ENCODE measurements at places on chromosomes 1 and 21.

DNA sequence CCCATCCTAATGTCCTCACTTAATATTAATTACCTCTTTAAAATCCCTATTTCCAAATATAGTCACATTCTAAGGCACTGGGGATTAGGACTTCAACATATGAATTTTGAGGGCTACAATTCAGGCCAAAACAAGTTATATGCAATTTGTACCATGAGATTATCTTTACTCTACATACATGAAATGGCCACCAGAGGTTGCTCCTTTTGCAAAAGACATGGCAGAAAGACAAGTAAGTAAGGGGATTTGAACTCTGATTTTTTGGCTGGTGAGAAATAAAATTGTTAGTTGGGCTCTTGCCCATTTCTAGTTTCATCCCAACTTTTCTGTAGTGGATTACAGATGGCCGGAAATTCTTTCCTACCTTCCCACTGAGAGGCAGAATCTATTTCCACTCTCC is 4.8 kb upstream of the ALG6 start:
- DNase-seq, result no peak

- no peak for DNase-seq
Measured at GRCh38 chr1:177741476-177741875, 228.4 kb downstream of the SEC16B start.

DNA sequence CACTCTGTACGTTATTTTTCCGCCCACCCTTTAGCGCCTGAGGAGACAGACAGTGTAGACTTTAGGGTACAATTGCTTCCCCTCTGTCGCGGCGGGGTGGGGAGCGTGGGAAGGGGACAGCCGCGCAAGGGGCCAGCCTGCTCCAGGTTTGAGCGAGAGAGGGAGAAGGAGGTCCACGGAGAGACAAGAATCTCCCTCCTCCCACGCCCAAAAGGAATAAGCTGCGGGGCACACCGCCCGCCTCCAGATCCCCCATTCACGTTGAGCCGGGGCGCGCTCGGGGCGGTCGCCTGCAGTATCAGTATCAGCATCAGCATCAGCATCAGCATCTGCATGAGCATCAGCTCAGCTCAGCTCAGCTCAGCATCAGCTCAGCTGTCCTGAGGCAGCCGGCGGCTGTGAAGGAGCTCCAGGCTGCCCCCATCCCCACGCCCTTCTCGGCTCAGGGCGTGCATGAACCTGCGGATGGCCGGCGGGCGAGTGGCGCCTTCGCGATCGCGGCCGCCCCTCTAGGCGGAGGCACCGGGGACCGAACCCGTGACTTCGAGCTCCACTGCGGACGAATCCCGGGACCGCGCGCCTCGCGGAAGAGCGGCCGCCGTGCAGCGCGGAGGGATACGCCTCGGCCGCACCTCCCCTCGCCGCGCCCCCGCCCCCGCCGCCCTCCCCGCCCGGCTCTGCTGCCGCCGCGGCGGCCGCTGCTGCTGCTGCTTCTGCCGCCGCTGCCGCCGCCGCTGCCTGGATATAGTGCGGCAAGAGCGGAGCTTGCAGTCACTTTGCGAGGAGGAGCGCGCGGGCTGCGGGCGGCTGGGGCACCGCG is at the start of gene NCAM2:
TSS of gene NCAM2 (plus strand) at position 774 of the 820 bp plus-strand sequence.
- DNase-seq, result no peak

GRCh38 chr1:27773826-27774445 is 917 bp downstream of the STX12 start:
- DNase-seq, result peak; percentile 50

DNA sequence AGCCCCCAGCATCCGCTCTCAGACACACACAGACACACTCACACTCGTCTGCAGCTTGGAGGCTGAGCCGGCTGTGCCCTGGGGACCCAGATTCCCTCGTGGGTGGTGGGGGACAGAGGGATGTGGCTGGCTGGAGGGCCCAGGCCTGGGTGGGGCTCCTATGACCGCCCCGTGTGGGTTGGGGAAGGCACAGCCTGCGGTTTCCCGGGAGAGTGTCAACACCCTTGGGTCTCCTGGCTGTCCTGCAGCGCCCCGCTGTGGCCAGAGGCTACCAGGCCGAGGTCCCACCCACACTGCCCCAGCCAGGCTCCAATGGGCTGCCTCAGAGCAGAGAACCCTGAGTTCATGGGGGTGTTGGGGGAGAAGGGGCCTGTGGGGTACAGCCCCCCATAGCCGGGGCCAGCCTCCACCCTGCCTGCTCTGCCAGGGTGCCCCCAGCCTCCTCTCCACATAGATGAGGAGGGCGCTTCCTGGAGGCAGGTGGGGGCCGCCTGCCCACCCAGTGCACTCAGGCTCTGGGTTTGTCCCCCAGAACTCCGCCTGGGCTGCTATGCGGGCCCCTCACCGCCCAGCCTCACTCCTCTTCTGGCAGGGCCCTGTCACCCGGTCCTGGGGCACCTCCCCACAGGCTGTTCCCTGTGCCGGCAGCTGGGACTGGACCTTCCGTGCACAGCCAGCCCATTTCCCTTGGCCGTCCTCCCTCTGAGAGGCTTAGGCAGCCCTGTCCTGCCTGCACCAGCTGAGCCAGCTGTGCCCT is at the start of gene TTC34:
TSS of gene TTC34 (minus strand) at position 159 of the 757 bp plus-strand sequence. CDS start 866 bp downstream, outside the sequence.
- peak; percentile 4 for DNase-seq

DNA sequence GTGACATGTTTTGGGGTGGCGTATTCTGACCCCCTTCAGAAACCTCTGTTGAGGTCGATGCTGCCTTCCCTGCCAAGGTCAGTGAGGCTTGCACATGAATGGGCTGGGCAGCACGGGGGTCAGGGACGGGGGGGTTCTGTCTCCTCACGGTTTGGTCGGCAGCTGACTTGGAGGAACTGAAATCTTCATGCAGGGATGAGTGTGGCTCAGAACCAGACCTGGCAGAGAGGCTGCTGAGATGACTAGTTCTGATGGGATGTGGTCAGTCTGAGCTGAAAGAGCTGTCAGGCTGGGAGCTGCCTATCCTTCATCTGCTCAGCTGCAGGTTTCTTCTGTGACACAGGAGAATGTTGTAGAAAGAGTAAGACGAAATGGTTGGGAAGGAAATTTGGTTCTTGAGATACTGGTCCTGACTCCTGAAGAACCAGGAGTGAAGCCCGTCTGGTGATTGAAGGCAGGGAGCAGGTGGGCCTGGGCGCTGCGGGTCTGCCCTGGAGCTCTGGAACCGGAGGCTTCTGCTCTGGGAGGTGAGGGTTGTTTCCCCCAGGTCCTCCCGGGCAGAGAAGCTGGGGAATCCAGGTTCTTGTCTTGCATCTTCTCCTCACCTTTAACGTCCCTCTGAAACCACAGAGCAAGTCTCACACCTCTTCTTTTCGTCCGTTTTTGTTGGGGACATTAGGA is 3.3 kb downstream of the SLX9 start:
- no peak for DNase-seq

GRCh38 chr21:32994305-32994704 is 31.4 kb upstream of the OLIG2 start:
- peak; percentile 28 for DNase-seq

GRCh38 chr1:225921734-225922709 is 2.0 kb downstream of the PYCR2 start:
- DNase-seq, result no peak

GRCh38 chr1:174692313-174692712 is 244.5 kb downstream of the GPR52 start:
- no peak for DNase-seq

GRCh38 chr1:153032677-153033308 is 1.8 kb downstream of the SPRR1B start:
- DNase-seq, result no peak

DNA sequence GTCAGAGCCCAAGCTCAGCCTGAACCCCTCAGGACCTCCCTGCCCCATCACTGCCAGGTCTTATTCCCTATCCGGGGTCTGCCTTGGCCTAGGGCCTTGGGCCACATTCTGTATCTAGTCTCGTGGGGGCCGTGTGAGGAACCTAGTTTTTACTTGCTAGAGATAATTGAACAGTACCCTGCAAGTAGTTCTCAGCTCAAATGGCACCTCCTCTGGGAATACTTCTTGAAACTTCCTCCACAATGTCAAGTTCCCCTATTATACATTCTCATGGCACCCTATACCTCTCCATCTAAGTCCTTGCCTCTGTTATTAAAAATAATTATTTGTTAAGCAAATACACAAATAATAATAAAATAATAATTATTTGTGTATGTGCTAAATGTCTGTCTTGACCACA is 32.9 kb upstream of the CSF1 start:
- DNase-seq, result no peak

DNA sequence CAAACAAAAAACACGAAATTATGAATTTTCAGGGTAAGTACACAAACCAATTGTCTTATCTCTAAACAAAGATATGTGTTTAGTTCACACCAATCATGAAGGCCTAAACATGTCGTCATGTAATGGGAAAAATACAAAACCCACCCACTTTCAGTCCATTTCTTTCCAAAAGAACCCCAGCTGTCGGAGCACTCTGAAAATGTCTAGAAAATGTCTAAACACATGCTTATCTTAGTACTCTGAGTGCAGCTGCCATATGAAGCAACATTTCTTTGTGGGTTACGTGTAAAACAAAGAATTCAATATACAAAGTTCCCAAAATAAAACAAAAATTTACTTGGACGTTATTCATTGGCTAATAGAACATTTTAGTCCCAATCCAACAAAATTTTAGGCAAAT is 22.7 kb downstream of the SERBP1 start:
- DNase-seq, result no peak

- DNase-seq, result no peak
Measured at GRCh38 chr1:214469290-214469689, 82.1 kb downstream of the PTPN14 start.

DNA sequence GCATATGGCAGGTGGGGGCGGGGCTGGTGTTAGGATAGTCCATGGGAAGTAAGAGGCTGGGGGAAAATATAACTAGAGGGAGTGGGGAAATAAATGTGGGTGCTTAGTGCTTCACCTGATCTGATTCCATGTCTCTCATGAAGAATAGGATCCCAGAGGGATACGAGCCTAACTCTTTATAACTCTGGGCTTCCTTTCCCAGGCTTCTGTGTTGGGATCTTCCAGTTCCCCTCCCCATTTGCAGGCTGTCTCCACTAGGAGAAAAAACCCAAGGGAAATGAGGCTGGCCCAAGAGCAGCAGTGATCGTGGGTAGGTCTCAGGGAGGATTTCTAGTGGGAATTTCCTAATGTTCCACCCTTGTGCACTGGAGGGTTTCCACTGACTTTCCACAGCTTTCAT is 1.6 kb downstream of the KCNJ9 start:
- no peak for DNase-seq

GRCh38 chr1:179263121-179263520 is 30.5 kb upstream of the SOAT1 start:
- no peak for DNase-seq

GRCh38 chr21:37149411-37149810 is 76.4 kb downstream of the TTC3 start:
- no peak for DNase-seq

DNA sequence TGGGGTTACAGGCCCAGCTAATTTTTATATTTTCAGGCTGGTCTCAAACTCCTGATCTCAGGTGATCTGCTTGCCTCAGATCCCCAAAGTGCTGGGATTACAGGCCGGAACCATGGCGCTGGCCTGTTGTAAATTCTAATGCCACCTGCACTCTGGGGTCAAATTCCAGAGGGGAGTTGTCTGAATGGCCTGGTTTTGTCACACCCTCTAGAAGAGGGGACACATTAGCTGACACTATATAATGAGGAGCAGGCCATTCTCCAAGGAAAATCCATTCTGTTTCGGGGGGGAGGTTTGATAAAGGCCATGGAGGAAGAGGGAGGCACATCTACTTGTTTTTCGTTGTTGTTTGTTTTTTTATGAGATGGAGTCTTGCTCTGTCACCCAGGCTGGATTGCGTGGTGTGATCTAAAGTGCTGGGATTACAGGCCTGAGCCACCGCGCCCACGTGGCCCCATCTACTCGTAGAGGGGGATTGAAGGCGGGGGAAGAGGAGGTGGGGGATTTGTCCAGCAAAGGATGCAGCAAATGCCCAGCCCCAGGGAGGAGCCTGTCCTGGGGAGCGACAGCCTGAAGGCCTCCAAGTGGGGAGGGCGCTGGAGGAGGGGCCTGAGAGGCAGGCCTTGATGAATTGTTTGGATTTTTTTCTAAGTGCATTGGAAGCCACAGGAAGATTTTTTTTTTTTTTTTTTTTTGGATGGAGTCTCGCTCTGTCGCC is 78.4 kb upstream of the SLC45A1 start:
- no peak for DNase-seq

DNA sequence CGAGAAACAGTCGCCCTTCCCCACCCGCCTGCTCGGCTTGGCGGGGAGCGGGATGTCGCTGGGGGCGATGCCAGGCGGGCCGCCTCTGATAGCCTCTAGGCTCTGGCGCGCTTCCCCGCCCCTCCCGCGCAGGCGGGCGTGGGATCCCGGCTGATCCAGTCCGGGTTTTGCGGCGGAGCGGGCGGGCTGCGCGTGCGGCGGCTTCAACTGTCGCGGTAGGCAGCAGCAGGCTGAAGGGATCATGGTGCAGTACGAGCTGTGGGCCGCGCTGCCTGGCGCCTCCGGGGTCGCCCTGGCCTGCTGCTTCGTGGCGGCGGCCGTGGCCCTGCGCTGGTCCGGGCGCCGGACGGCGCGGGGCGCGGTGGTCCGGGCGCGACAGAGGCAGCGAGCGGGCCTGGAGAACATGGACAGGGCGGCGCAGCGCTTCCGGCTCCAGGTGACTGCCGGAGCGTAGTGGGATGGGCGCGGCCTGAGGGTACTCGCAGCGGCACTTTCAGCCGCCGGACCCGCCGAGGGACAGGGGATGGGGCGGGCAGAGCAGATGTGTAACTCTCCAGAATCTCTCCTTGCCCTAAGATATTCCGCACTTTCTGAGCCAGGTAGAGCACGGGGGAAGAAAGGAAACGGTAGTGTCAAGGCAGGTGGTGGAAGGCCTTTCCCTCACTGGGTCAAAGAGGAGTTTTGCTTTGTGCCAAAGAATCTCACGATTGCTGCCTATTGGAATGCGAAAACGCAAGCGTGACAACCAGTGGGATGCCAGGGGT is at the start of gene FAAH:
TSS of gene FAAH (plus strand) at position 210 of the 764 bp plus-strand sequence. CDS start at position 242, 32 bp downstream.
- no peak for DNase-seq

DNA sequence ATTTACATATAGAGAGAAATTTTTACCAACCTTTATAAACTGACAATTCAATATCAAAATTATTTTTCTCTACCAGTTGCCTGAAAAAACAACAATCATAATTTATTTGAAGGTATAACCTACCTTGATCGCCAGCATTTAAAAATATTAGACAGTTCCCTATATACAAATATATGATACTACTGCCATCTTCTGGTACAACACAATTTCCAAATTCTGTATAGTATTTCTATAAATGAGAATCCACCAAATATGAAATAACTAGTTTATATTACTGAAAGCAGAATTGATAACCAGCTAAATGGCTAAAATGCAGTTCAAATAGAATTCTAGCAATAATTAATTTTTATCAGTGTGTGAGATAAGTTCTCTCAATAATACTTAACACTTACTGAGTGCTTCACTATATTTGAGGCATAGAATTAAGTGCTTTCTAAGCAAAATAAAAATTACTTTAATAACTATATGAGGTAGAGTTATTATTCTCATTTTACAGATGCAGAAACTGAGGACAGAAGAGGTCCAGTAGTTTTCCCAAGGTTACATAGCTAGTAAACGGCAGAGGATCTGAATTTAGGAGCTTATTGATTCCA is 75.6 kb downstream of the PIGK start:
- DNase-seq, result no peak

GRCh38 chr1:24015221-24016210 is 35.4 kb upstream of the SRSF10 start:
- no peak for DNase-seq

- DNase-seq, result no peak
Measured at GRCh38 chr1:207755846-207756693, 4.2 kb downstream of the CD46 start.

- no peak for DNase-seq
Measured at GRCh38 chr1:51666478-51666877, 49.6 kb downstream of the OSBPL9 start.
